Stimulated activated CD8-positive, alpha-beta memory T cell treated with anti-CD3 and anti-CD28 coated beads, Interleukin-7, amount 100 ng/mL, for 48 hours (primary cell): ENCODE measurements at places on chromosomes 11 and 22.

GRCh38 chr11:76382209-76382608, 1.1 kb downstream of the GVQW3 start:
- no peak for DNase-seq

DNA sequence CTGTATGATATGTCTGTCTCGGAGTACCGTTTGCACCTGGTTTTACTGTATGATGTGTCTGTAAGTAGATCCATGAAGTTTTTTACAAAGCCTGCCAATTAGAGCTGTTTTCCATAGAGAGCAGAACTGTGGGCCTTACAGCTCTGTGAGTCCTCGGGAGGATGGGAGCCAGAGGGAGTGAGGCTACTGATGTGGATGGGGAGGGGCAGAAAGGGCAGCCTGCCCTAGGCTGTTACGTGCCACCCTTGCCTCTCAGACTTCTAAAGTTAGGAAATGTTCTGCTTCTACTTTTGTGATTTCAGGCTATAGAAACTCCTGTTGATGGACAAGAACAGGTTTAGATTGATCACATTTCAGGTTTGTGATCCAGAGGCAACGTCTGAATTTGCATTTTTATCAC, 105.2 kb downstream of the PPP6R3 start:
- DNase-seq: no peak

DNA sequence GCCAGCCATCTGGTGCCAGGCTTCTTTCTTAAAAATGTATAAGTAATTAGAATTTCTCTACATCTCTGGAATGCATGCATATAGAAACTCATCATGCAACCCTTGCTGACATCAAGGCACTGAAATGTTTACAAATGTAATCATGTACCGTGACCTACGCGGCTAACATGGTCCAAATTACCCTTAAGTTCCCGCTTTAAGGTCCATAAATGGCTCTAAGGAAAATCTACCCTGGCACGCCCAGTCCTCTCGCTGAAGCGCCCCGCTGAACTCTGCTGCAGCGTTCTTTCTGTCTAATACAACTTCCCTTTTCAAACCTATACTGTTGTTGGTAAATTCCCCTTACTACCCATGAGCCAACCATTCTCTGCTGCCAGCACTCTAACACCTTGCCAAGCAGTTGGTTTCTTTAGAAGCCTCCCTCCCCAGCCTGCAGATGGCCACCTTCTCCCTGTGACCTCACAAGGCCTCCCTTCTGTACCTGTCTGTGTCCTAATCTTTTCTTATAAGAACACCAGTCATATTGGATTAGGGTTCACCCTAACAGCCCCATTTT, 13.5 kb upstream of the HMOX1 start:
- no peak for DNase-seq

DNA sequence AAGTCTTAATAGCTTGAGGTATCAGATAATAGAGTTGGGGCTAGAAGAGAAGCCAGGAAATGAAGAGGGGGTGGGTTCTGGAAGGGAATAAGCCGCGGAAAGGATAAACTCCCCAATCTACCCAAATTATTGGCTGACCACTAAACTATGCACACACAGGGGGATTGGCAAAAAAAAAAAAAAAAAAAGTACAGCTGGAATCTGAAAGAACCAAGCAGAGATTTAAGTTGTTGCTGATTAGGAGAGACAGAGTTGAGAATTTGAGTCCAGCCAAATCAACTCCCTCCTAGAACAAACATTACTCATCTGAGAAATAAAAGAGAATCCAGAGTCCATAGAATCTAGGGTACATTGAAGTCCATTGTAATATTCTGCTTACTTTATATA, 134.9 kb downstream of the CCDC81 start:
- DNase-seq: no peak

- no peak for DNase-seq
These were observed 2.1 kb downstream of the LRP5 start for GRCh38 chr11:68314203-68315170.

GRCh38 chr11:47485107-47485506, 36.2 kb upstream of the RAPSN start:
- DNase-seq: no peak
